Natural killer cell (primary cell): ENCODE measurements at places on chromosomes 11 and 22.

DNA sequence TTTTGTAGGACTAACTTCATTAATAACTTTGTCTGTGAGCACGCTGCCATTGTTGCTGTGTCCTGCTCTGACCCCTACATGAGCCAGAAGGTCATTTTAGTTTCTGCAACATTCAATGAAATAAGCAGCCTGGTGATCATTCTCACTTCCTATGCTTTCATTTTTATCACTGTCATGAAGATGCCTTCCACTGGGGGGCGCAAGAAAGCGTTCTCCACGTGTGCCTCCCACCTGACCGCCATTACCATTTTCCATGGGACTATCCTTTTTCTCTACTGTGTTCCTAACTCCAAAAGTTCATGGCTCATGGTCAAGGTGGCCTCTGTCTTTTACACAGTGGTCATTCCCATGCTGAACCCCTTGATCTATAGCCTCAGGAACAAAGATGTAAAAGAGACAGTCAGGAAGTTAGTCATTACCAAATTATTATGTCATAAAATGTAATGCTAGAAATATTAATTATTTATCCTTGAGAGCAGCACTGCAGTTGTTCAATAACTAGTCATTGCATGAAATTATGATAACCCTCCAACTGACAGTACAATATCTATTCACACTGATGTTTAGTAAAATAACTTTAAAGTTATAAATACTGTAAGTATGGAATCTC lies 46.4 kb upstream of the OR5D13 start:
- H3K27me3 ChIP-seq, result no peaks in the 10 kb centered on the region
- no peaks in the 10 kb centered on the region for H3K36me3 ChIP-seq
- H3K4me1 ChIP-seq, result no peaks in the 10 kb centered on the region
- no peak overlapping the region for H3K4me3 ChIP-seq
- no peak overlapping the region for H3K27ac ChIP-seq
- no peak for DNase-seq

DNA sequence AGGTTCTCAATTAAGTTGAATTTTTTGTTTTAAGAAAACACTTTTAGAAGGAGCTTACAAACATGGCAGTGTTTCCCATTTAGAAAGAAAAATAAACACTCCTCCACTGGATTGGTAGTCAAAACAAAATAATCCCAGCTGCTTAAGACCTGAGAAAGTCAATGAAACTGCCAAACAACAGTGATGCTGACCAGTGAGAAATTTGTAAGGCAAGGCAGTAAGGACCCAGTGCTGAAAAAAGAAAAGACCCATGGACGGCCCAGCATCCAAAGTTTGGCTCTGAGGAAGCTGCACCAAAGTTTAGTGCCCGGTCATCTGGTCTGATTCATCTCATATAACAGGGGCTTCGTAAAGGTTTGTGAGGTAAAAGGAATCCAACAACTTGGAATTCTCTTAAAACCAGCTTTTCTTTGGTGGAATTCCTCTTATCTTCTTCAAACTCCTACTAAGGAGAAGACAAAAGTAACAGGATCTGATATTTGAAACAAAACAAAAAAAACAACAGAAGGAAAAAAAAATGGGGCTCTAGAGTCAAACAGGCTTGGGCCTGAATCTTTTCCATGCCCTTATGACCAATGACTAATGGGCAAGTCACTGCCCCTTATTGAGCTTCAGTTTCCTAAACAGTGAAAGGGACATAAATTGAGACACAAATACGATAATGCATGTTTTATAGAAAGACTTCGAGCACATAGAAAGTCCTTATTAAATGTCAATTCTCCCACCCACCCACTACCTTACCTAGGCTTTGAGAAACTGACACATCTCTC lies 383.0 kb upstream of the NARS2 start:
- H3K4me3 ChIP-seq, result no peak overlapping the region
- H3K27ac ChIP-seq, result no peak overlapping the region
- H3K36me3 ChIP-seq, result no peaks in the 10 kb centered on the region
- H3K4me1 ChIP-seq, result no peaks in the 10 kb centered on the region

GRCh38 chr11:132205006-132205405 lies 834.6 kb downstream of the NTM start:
- H3K36me3 ChIP-seq, result no peaks in the 10 kb centered on the region
- H3K27ac ChIP-seq, result no peak overlapping the region
- DNase-seq, result no peak
- no peaks in the 10 kb centered on the region for H3K27me3 ChIP-seq

- peak overlapping the region; percentile 74 for H3K27ac ChIP-seq
- no peaks in the 10 kb centered on the region for H3K36me3 ChIP-seq
- H3K27me3 ChIP-seq, result no peaks in the 10 kb centered on the region
- DNase-seq, result peak; percentile 66
- H3K4me3 ChIP-seq, result no peak overlapping the region
Observed at GRCh38 chr11:86486261-86487030, 111.8 kb downstream of the CCDC81 start.

GRCh38 chr22:50601669-50602337 lies 1.2 kb downstream of the MAPK8IP2 start:
- no peak overlapping the region for H3K27ac ChIP-seq
- H3K36me3 ChIP-seq, result no peaks in the 10 kb centered on the region
- H3K27me3 ChIP-seq, result peaks cover 42% of the 10 kb centered on the region
- peaks cover 8% of the 10 kb centered on the region for H3K4me1 ChIP-seq

DNA sequence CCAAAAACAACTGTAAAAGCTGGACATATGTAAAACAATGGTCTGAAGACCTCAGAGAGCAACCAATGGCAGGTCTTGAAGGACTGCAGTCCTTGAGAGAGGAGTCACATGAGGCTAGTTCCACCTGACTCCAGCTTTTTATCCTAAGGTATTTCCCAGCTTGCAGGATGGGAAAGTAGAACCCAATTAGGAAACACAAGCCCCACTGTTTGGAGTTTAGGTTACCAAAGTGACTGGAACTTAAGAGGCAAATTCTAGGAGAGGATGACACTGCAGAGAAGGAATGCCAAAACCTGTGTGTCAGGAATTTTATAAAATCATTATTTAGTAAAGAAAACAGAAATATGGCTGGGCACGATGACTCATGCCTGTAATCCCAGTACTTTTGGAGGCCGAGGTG lies 18.4 kb downstream of the OR2AT4 start:
- H3K4me1 ChIP-seq, result no peaks in the 10 kb centered on the region
- DNase-seq, result no peak
- H3K4me3 ChIP-seq, result no peak overlapping the region
- no peak overlapping the region for H3K27ac ChIP-seq
- H3K36me3 ChIP-seq, result no peaks in the 10 kb centered on the region
- H3K27me3 ChIP-seq, result no peaks in the 10 kb centered on the region

DNA sequence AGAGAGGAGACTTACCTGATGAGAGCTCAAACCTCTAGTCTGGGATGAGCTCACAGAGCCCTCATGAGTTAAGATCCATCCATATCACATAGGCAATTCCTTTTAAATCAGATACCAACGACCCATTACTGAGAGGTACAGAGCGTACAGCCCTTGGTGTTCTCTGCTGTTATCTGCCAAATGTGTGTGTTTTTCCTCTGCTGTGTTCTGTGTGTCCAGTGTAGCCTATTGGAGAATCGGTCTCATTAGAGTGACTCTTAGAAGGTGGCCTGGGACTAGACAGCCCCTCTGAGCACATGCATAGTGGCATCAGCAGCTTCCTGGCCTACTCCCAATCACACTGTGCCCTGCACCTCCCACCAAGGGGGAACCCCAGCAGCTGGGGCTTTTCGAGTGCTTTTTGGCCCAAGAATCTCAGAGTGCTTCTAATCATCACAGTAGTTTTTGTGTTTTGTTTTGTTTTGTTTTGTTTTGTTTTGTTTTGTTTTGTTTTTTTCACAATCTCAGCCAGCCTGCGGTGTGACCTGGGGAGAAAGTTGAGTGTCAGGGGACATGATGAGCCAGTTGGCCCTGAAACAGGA lies 25.4 kb downstream of the TP53AIP1 start:
- H3K27ac ChIP-seq, result no peak overlapping the region
- H3K36me3 ChIP-seq, result no peaks in the 10 kb centered on the region
- no peak overlapping the region for H3K4me3 ChIP-seq

GRCh38 chr11:64566042-64566914 lies 24.7 kb upstream of the SLC22A12 start:
- DNase-seq, result no peak
- no peaks in the 10 kb centered on the region for H3K36me3 ChIP-seq
- no peaks in the 10 kb centered on the region for H3K27me3 ChIP-seq
- no peak overlapping the region for H3K4me3 ChIP-seq

- H3K27ac ChIP-seq, result no peak overlapping the region
- H3K4me1 ChIP-seq, result peaks cover 27% of the 10 kb centered on the region
- DNase-seq, result no peak
- H3K36me3 ChIP-seq, result peaks cover 5% of the 10 kb centered on the region
- no peaks in the 10 kb centered on the region for H3K27me3 ChIP-seq
- no peak overlapping the region for H3K4me3 ChIP-seq
Observed at GRCh38 chr22:19892925-19893324, 38.3 kb upstream of the GNB1L start.

- peaks cover 39% of the 10 kb centered on the region for H3K4me1 ChIP-seq
- no peaks in the 10 kb centered on the region for H3K36me3 ChIP-seq
- no peak overlapping the region for H3K4me3 ChIP-seq
- no peak for DNase-seq
Observed at GRCh38 chr22:23147617-23148387, 2.5 kb downstream of the RAB36 start.

DNA sequence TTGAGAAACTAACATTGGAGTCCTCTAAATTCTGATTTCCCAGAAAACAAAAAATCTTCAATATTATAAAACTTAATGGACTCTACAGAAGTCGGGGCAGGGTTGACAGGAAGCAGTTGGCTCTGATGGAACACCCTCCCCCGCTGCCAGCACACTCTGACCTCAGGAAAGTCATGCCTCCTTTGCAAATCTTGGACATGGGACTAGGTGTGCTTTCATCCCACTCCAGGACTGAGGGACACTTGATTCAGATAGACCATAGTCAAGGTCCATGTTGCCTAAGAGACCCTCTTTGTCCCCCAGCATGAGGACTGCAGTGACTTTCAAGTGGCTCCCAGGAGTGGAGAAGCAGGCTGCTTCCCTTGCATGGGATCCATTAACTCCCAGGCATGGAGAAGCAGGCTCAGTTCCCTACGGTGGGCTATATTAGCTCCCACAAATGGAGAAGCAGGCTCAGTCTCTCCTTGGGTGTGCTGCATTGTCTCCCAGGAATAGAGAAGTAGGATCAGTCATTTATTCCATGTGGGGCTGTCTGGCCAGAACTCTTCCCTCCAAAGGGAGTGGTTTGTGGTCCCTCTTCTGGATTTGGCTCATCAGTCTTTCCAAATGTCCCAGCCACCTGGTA lies 38.3 kb downstream of the C22orf31 start:
- H3K27me3 ChIP-seq, result no peaks in the 10 kb centered on the region
- no peaks in the 10 kb centered on the region for H3K4me1 ChIP-seq
- no peak overlapping the region for H3K27ac ChIP-seq
- H3K4me3 ChIP-seq, result no peak overlapping the region

DNA sequence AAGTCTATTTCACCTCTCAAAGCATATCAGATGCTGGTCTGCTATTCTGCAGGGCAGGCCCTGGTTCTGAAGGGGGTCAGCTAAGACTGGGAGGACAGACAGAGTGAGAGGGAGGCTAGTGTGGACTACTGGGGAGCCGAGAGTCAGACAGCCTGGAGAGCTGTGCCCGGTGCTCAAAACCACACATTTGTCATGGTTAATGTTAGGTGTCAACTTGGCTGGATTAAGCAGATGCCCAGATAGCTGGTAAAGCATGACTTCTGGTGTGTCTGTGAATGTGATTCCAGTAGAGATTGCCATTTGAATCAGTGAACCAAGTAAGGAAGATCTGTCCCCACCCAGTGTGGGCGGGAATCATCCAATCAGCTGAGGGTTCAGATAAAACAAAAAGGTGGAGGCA lies 102.6 kb downstream of the SNX19 start:
- no peak overlapping the region for H3K27ac ChIP-seq
- H3K4me1 ChIP-seq, result no peaks in the 10 kb centered on the region
- no peak overlapping the region for H3K4me3 ChIP-seq

- H3K27ac ChIP-seq, result no peak overlapping the region
- no peaks in the 10 kb centered on the region for H3K36me3 ChIP-seq
- no peak overlapping the region for H3K4me3 ChIP-seq
- H3K4me1 ChIP-seq, result peaks cover 13% of the 10 kb centered on the region
- no peak for DNase-seq
Observed at GRCh38 chr11:36363361-36364268, 67.5 kb downstream of the PRR5L start.

GRCh38 chr22:26516503-26516902 lies 4.2 kb upstream of the TFIP11 start:
- no peak for DNase-seq
- H3K4me3 ChIP-seq, result no peak overlapping the region
- no peaks in the 10 kb centered on the region for H3K36me3 ChIP-seq
- no peak overlapping the region for H3K27ac ChIP-seq
- peaks cover 11% of the 10 kb centered on the region for H3K4me1 ChIP-seq

- H3K36me3 ChIP-seq, result no peaks in the 10 kb centered on the region
- H3K27ac ChIP-seq, result no peak overlapping the region
- no peaks in the 10 kb centered on the region for H3K4me1 ChIP-seq
- H3K4me3 ChIP-seq, result no peak overlapping the region
Observed at GRCh38 chr22:33717694-33718396, 202.4 kb downstream of the LARGE1 start.

DNA sequence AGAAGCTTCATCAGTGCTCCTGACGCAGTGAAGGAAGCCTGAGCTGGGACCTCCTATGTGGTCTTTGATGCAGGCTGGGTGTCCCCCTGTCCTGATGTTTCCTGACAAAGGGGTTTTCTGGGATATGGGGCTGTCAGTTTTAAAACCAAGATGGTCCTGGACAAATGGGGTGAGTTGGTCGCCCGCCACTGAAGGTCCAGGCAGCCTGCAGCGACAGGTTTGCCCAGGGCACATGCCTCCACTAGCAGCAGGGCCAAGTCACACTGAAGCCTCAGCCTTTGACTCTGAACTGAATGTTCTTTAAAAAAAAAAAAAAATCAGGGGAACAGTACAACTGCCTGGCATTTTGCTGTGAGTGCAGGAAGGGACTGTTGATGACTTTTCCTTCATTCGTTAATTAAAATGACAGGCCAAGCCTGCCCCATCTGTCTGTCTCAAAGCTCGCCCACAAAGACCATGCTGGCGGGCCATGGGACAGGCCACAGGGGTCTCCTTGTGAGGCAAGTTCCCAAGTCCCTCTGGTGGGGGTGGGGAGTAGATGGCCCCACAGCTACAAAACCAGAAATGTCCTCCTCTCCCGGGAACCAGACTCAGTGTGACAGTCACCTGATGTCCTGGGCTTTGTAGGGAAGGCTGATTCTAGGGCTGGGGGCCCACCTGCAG lies 274.8 kb downstream of the CTTN start:
- no peak overlapping the region for H3K4me3 ChIP-seq
- no peaks in the 10 kb centered on the region for H3K36me3 ChIP-seq
- H3K4me1 ChIP-seq, result no peaks in the 10 kb centered on the region
- no peak for DNase-seq
- no peak overlapping the region for H3K27ac ChIP-seq
- no peaks in the 10 kb centered on the region for H3K27me3 ChIP-seq
